ENCODE measurements at places on chromosomes 2 and 18.
A peak's percentile ranks its signal among the peaks of the same experiment; 100 is the strongest.

DNA sequence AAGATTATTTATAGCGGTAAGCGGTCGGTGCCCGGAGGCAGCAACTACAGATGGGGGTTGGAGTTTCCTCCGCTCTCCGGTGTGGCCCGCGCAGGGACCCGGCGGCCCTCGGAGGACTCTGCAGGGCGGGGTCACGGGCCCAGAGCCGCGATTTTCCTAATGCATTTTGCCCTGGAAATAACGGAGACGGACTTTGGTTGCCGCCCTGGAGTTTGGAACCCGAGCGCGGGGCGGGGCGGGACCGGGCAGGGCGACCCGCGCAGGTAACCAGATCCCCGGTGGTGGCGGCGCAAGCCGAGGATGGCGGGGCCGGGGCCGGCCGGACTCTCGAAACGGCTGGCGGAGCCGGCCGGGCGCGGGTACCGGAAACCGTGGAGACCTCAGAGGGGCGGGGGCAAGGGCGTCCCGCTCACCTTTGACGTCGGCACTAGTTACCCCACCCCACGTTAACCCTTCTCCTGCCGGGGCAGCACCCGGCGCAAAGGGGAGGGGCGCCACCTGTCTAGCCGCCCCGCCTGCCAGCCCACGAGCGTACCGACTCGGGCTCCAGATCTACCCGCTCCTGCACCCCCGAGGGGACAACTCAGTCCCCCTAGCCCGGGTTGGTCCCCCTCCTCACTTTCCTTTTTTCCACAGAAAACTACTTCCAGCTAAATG, 2.9 kb downstream of the CYP26B1 start:
- DNase-seq: no peak

DNA sequence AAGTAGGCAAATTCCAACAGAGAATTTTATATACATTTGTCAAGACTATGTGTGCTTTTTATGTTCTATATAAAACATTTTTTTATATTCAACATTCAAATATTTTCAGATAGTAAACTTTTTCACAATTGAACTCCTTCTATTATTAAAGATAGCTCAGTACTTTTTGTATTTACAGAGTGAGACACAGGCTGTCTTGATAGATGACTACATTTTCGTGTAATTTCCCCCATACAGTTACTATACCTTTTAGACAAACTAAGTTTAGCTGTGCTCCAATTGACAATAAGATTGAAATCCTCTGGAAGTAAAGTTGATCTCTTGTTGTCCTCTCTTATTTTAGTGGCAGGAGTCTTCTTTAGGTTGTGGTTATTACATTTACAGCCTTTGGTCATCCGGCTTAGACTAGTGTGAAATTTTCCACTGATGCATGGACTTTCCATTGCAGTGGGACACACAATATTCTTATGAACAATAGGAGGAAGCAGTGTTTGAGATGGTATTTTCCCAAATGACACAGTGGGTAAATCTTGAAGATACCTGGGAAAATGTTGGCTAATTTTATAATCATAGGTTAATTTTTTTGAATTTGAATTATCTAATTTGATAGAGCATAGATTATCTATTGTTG, 21.0 kb downstream of the ZSWIM2 start:
- no peak for DNase-seq

GRCh38 chr2:170226216-170226615, 48.3 kb downstream of the MYO3B start:
- DNase-seq: no peak

GRCh38 chr2:57084697-57085281, 901.0 kb downstream of the CCDC85A start:
- DNase-seq: no peak

DNA sequence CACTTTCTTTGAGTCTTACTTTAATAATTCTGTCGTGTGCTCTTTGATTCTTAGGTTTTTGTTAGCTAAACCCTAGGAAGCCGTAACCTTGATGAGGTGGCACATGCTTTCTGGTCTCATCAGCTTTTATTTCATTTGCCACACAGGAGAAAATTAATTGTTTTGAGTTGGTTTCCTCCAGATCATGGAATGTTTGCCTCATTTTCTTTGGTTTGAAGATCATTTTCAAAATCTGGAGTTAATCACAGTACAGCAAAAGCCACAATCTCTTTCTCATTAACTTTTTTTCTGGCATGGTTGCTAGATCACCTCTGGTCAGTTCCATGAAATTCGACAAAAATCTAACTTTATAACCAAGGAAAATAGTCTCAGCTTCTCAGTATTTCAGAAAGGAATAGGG, 182.9 kb downstream of the MYO1B start:
- DNase-seq: no peak

- DNase-seq: peak; percentile 21
These were observed 15.4 kb upstream of the RMC1 start for GRCh38 chr18:23487738-23488570.

GRCh38 chr2:97645112-97645694, 659 bp upstream of the COX5B start:
- DNase-seq: peak; percentile 20

- peak; percentile 29 for DNase-seq
These were observed 93.9 kb downstream of the EVA1A start for GRCh38 chr2:75466708-75467311.

DNA sequence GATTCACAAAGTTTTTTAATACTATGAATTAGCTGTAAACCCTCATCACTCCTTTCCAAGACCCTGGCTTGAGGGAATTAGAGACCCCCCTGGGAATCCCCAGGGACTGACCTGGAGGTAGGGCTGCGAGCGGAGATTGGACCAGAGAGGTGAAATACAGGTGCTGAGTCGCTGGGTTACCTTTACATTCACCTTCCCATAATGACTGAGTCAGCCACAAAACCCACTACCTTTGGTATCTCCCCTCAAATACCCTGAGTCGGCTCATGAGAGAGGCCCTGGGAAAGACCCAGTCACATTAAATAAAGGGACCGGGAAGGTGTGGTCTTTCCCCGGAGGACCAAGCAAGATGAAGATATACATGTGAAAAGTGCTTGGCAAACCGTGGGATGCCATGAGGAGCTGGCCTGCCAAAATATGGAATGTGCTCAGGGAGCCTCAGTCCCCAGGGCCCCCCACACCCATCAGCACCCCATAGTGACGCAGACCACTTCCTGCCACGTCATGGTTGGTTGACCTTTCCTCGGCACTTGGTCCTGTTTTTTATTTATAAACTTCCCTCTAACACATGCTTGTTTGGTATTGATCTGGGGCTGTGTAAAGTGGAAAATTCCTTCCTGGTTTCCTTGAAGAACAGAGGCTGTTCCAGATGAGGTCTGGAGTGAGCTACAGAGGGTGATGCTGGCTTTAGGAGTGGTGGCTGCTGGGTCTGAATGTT, 51.4 kb downstream of the IL1RL2 start:
- peak; percentile 91 for DNase-seq

GRCh38 chr2:55923091-55923981, at the start of gene EFEMP1:
Gene EFEMP1 (minus strand): TSS chr2:55923782. CDS start chr2:55922440, 1,342 bp downstream.
- peak; percentile 89 for DNase-seq

DNA sequence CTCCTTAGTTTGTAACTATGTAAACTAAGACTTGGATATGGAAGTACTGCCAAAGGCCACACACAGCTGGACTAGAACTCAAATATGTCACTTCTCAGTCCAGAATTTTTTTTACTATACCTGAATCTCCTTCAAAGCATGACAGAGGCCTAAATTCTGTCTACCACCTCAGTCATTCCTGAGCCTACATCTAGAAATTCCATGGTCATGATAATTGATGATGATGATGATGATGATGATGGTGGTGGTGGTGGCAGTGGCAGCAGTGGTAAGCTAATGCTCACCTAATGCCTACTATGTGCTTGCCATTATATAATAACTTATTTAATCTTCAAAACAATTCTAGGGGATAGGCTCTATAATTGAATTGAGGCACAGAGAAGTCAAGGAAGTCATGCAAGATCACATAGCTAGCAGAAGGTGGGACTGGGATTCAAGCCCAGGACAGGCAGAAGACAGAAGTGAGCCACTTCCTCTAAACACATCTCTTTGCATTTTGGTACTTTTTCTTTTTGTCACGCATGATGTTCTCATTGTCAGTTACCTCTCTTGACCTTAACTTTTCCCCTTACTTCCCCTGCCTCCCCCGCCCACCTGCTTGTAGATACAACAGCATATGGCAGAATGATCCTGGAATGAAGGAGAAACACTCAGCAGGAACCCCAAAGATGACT, 539.3 kb downstream of the TNS1 start:
- no peak for DNase-seq

- no peak for DNase-seq
These were observed 138.1 kb downstream of the B3GNT2 start for GRCh38 chr2:62334009-62334408.

- DNase-seq: no peak
These were observed 56.6 kb downstream of the GDF7 start for GRCh38 chr2:20723543-20723942.

- DNase-seq: no peak
These were observed 138.3 kb downstream of the NCK2 start for GRCh38 chr2:105882920-105883435.
